ENCODE measurements at places on chromosomes 11 and 22. TPM values are rescaled to one million over a fixed set of nuclear protein-coding genes. Genes with fewer than 3 reads are reported as not detected.

The HTR3B gene
- not detected for total RNA-seq

GRCh38 chr11:1307998-1308742 is 1.3 kb downstream of the TOLLIP start:
- no peaks in the 10 kb centered on the region for H3K4me1 ChIP-seq
- no peaks in the 10 kb centered on the region for H3K27me3 ChIP-seq
- H3K36me3 ChIP-seq, result no peaks in the 10 kb centered on the region
- DNase-seq, result peak; percentile 14

DNA sequence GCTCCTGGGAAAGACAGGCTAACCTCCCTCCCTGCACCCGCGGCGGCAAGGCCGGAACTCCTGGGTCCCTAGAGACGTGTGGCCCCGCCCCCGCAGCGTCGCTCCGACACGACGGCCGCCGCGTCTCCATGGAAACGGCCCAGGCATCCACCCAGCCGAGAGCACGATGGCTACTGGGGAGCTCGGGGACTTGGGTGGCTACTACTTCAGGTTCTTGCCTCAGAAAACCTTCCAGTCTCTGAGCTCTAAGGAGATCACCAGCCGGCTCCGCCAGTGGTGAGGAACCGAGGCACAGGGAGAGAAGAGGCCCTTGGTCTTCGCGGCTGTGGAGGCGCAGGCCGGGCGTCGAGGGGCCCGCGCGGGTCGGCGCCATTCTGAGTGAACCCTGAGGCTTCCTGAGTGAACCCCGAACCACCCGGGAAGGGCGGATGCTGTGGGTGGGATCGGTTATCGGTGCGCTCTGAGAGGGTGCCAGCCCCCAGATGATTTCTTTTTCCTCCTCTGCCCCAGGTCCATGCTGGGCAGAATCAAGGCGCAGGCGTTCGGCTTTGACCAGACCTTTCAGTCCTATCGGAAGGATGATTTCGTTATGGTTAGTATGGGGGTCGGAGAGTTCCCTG is at the start of gene CFAP300:
Gene CFAP300 (plus strand): TSS at position 133 of the 620 bp plus-strand sequence. CDS start 34 bp downstream, at position 167.
- peak within 1 kb of the TSS; percentile 61 for H3K4me3 ChIP-seq
- H3K36me3 ChIP-seq, result no peaks in the 10 kb centered on the region
- DNase-seq, result peak; percentile 91
- H3K27ac ChIP-seq, result peak within 1 kb of the TSS; percentile 77

DNA sequence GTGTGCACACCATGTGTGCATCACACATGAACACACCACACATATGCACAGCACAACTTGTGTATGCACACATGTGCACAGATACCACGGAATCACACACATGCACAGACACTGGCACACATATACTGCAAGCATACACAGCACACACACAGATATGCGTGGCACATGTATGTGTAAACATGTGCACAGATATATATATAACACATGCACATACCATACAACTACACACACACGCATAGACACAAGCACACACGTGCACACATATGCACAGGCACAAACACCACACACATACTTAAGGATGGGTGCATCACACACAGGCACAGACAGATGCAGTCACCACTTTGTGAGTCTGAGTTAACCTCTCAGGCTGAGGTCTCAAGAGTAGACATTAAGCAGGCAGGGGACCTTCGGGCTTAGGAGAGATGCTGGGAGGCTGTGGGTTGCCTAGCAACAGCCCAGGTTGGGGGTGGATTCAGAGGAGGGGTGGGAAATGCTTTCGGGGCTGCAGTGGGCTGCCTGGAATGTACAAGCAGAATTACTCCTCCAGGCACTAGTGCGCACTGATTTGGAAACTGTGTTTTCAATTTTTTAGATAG is 82.9 kb downstream of the MYO18B start:
- DNase-seq, result no peak

- no peaks in the 10 kb centered on the region for H3K4me1 ChIP-seq
- no peaks in the 10 kb centered on the region for H3K36me3 ChIP-seq
- DNase-seq, result no peak
- no peak overlapping the region for H3K4me3 ChIP-seq
These were observed 256.4 kb downstream of the NTM start for GRCh38 chr11:131626788-131627187.

DNA sequence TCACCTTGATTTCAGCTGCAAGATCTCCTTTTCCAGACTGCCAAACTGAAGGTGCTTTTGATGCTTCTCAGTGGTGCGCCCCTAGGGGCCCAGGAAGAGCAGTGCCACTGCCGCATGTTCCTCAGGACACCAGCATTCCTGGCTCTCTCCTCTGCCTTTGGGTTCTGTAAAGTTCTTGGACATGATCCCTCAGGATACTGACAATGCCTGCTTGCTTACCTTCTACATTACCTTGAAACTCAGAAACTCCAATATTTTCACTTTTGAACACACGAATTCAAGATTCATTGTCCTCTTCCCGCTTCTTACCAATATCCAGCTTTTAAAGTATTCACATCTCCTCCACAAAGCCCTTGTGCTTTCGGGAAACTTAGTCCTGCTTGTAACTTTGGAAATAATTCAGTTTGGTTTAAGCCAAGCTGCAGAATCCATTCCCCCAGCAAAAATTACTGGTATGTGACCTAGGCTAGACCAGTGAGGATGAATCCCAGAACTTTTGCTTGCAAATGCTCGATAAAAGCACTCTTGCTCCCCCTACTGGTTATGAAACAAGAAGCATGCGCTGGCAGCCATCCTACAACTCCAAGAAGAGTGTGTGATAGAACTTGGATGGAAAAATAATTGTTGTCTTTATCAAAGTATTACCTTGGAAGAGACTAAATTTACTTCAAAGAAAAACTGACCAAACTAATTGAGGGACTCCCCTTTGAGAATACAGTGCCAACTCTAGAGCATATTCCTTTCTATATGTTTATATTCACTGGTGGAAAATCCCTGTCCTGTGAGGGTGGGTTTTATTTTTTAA is 16.5 kb upstream of the OR5B21 start:
- peak overlapping the region; percentile 28 for H3K27ac ChIP-seq
- H3K27me3 ChIP-seq, result no peaks in the 10 kb centered on the region
- H3K36me3 ChIP-seq, result no peaks in the 10 kb centered on the region
- H3K4me3 ChIP-seq, result no peak overlapping the region

Data from uterus (tissue), 4 donors.